CD4-positive, alpha-beta T cell treated with Interleukin-10 for 1 hour (primary cell): ENCODE measurements at places on chromosomes 1 and 21.

- DNase-seq, result no peak
Observed at GRCh38 chr21:40640266-40640789, 206.6 kb downstream of the DSCAM start.

- no peak for DNase-seq
Observed at GRCh38 chr1:9520411-9520810, 18.9 kb upstream of the SLC25A33 start.

GRCh38 chr1:3460672-3461131 is 6.2 kb downstream of the ARHGEF16 start:
- no peak for DNase-seq

- no peak for DNase-seq
Observed at GRCh38 chr1:13541435-13542215, 27.8 kb upstream of the LRRC38 start.

DNA sequence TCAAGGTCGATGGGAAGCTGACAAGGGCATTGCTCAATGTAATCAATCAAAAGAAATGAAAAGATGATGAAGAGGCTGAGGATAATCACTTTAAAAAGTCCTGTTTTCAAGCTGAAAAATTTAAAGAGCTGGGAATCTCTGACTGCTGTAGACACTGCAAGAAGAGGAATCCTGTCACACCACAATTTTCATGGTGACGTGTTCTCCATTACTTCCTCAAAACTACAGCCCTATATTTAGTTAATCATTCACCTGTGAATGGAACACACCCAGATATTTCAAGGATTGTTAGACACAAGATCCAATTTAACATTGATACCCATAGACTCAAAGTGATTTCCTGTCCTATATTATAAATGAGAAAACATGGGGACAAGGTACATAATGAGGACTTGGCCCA is 1048.3 kb downstream of the AMY1C start:
- no peak for DNase-seq

- no peak for DNase-seq
Observed at GRCh38 chr1:2184934-2185333, 9.6 kb downstream of the FAAP20 start.
